ENCODE measurements at places on chromosomes 12 and 14.

DNA sequence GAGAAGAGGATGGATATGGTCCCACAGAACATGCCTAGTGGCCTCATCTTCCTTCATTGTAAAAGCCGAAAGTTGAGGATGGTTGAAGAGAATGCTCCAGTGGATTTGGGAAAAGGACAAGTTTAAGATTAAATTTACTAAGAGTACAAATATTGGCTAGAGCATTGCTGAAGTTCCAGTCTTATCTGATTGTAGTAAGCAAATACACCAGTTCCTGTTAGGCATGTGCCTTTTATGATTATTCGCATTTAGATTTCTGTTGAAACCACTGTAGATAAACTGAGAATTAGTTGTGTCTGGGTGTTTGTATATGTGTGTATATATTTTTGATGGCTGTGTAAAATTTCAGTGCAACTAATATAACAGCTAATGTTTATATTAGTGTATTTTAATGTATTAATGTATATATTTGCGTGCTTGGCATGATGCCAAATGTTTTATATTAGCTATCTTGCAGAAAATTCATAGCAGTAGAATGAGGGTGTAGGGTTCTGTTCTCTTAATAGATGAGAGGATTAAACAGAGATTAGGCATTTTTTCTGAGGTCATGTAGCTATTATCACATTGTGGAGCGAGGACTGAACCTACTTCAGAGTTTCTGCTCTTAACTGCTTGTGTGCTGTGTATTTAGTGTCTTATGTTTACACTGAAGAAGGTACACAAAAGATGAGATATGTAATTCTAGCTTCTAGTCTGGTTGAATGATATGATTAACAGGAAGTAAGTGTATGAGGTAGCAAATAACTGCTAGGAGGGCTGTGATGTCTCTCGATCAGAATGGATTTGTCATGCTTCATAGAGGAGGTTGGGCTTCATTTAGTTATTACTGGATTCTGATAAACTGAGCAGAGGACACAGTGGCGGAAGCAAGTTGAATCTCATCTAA is 21.1 kb downstream of the FKBP3 start:
- DNase-seq: no peak

DNA sequence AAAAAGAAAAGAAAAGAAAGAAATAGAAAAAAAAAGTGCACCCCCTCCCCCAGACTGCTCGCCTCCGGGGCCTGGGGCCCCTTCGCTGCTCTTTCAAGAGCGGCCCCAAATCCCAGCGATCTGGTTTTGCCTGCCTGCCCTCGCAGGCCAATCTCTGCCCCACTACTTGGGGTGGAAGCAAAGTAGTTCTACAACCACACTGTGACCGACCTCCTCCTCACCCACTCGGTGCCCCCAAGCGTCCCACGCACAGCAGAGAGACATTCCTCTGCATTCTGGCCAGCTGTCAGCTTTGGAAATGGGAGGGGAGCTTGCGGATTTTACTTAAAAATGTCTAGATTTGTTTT is 2.4 kb upstream of the TBX3 start:
- DNase-seq: no peak

GRCh38 chr12:11668611-11669010 is 19.1 kb downstream of the ETV6 start:
- no peak for DNase-seq

DNA sequence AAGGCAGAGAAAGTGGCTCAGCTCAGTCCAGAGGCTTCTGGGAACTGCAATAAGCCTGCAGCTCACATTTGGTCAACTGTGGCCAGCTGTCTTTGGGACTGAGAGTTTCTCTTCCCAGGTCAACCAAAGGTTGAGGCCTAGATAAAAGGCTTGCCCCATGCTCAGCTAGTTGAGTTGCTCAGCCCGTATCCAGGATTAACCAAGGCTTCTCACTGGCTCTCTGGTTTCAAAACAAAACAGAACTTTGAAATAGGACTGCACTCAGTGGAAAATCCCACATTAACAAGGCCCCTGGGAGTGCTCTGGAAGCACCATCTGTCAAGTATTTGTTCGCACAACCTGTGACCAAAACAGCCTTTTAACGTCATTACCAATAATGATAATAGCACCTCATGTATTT is 40.3 kb upstream of the NUAK1 start:
- DNase-seq: no peak

- no peak for DNase-seq
Observed at GRCh38 chr12:113857371-113857770, 108.8 kb downstream of the RBM19 start.

- DNase-seq: no peak
Observed at GRCh38 chr12:104154286-104154685, 16.3 kb upstream of the NFYB start.

DNA sequence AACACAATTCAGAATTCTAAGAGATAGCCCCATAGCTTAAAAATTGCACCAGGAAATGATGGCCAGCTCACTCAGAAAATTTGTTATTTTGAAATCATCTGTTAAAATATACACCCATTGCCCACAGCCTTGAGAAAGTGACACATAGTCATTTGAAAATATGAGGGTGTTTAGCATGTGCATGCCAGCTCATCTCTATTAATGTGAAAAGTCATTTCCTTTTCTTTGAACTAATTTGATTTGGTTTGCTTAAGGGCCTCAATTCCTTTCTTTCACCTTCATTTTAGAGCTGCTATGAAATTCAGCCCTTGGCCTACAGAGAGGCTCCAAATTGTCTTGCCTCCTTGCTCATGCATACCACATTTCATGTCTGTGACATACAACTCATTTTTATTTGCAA is 241.4 kb downstream of the PHLDA1 start:
- DNase-seq: no peak

DNA sequence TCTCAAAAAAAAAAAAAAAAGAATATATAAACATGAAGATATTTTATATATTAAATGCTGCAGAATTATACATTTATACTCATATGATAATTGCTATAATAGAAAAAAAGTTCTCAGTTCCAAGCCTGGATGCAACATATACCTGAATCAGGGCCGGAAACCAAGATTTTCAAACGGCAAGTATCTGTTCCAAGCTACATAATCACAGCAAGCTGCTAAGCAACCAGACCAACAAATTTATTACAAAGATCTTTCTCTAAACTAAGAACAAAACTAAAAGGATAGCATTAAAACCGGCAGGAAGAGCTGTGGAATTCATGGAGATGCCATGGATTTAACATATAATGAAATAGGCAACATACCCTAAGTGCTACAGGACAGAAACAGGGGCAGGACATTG is 7.1 kb downstream of the RACGAP1 start:
- DNase-seq: no peak

DNA sequence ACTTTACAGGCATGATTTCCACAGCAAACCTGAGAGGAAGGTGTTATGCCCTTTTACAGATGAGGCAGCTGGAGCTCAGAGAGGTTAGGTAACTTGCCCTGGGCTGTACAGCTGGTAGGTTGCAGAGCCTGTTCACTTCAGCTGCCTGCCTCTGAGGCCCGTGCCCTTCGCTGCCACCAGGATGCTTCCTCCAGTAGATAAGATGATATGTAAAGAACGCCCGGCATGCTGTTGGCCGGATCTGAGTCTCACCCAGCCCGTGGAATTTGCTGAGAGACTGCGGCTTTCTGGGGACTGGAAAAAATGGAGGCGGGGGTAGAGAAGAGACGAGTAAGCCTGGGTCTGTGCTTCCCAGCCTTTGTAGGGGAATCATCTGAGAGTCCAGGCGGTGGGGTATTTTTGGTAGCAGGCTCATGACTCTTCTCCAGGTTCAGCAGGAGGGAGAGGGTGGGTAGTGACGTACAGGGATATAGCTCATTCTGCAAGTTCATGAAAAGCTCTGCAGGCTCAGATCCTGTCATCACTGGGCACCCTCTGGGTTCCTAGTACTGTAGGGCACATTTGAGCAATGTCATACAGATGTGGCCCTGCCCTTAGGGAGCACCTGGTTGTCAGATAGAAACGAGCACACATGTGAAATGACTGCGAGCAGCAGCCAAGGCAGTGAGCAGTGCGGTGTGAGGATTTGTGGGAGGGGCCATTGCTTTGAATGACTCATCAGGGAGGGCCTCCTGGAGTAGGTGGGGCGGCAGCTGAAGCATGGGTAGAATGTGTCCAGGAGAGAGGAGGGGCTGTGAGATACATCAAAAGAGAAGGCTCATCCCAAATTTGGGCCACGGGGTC is 159.4 kb downstream of the TSPAN9 start:
- no peak for DNase-seq

DNA sequence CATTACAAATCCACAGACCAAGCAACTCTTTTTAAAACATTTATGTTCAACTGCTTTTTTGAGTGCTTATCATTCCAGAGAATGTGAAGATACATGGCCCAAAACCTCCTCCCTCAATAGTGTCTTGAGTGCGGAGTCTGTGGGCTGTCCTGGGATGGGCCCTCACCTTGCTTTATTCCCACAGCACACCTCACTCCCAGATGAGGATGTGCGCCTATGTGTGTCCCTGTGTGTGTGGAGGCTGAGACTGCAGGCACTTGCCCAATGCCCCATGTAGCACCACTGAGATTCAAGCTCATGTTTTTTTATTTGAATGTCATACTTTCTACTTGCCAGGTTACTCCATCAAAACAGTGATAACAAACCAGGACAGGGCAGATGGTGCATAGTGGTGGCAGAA is 291.7 kb downstream of the CACNA1C start:
- DNase-seq: no peak

DNA sequence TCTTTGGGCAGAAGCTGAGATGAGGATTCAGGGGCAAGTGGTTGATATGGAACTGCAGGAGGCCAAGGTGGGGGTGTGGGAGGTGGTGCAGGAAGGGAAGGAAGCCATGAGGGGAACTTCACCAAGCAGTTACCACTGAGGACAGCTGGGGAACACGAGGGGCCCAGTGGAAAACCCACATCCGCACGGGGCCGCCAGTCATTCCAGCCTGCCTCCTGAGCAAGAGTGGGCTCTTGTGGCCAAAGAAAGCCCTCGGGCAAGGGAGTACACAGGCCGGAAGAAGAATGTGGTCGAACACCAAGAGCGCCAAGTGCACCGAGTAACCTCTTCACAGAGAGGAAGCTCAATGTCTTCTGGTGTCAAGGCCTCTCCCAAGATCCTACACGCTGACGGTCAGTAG is 252.2 kb upstream of the FOXN3 start:
- DNase-seq: no peak

- no peak for DNase-seq
Observed at GRCh38 chr12:58757422-58757821, 162.9 kb downstream of the LRIG3 start.

DNA sequence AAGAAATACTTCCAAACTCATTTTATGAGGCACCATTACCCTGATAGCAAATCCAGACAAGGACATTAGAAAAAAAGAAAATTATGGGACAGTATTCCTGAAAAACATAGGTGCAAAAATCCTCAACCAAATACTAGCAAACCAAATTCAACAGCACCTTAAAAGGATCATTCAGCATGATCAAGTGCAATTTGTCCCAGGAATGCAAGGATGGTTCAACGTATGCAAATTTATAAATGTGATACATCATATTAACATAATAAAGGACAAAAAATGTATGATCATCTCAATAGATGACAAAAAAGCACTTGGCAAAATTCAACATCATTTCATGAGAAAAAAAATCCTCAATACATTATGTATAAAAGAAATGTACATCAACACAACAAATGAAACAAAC is 162.9 kb downstream of the DUSP6 start:
- DNase-seq: no peak

- DNase-seq: no peak
Observed at GRCh38 chr14:88016768-88017167, 11.8 kb downstream of the GPR65 start.

GRCh38 chr12:86735851-86736250 is 479.7 kb upstream of the MGAT4C start:
- no peak for DNase-seq
